ENCODE measurements at places on chromosomes 3 and 15.

GRCh38 chr3:24661175-24661584 lies 166.5 kb upstream of the THRB start:
- no peak for DNase-seq

GRCh38 chr3:186959029-186959624 lies 28.8 kb downstream of the ST6GAL1 start:
- DNase-seq, result no peak

- no peak for DNase-seq
Observed at GRCh38 chr3:106049821-106050220, 181.0 kb upstream of the CBLB start.

DNA sequence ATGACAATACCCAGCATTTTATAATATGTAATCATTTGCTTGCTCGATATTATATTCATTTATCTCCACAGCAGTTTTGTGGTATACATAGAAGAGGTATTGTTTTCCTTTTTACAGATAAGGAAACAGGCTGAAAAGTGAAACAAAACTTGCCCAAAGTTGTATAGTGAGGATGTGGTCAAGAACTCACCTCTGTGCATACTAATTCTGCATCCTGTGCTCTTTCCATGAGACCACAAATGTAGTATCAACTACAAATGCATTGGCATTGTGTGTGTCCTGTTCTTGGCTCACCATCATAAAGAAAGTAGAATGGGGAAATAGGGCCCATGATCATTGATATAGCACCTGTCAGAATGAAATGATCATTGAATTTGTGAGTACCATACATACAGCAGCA lies 167.3 kb downstream of the NECTIN3 start:
- DNase-seq, result no peak

- no peak for DNase-seq
Observed at GRCh38 chr3:195839260-195840010, 27.7 kb upstream of the MUC4 start.

DNA sequence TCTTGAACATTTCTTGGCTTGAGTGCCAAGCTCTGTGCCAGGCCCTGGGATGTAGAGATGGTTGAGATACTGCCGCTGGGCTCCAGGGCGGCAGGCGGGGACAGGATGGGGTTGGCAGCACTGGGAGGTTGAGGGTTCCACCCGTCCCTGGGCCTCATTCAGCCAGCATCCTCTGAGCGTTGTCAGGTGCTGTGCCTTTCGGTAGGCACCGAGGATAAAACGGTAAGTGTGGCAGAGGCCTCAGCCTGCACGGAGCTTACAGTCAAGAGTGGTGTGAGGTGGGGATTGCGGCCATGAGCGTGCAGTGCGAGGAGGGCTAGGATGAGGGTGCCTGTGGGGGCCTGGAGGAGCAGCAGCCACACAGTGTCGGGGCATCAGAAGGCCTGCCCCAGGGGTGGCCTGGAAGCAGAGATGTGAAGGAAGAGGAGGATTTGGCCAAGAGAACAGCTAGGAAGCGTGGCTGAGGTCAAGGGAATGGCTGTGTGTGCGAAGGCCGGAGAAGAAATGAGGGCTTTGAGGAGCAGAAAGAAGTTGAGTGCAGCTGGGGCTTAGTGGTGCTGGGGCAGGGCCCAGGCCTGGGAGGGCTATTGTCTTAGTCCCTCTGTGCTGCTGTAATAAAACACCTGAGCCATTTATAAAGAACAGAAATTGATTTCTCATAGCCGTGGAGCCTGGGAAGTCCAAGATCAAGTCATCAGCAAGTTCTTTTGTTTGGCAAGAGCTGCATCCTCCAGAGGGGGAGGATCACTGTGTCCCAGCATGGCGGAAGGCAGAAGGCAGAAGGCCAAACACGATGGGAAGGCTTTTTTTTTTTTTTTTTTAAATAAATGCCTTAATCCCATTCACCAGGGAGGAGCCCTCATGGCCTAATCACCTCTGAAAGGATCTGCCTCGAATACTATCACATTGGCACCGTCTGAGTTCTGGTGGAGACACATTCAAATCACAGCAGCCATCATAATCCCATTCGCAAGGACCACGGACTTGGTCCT lies 22.7 kb downstream of the CORO2B start:
- no peak for DNase-seq

DNA sequence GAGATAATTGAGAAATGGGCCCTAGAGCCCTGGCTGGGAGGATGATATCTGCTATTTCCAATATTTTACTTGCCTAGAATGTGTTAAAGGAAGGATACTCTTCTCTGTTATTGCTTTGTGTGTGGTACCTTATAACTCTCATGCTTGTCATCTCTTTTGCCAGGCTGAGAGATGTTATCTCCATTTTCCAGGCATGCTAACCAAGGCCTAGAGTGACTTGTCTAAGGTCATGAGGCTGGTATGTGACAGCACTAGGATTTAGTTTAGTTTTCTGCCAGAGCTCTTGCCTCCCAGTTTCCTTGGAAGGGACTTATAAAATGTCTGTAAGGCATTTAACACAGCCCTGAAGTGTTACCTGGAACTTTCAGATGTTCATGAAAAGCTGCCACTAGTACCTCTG lies 1.4 kb downstream of the CLK3 start:
- DNase-seq, result no peak

GRCh38 chr3:38623539-38623938 lies 25.9 kb downstream of the SCN5A start:
- DNase-seq, result no peak

- DNase-seq, result no peak
Observed at GRCh38 chr15:63322541-63322940, 45.1 kb downstream of the APH1B start.

DNA sequence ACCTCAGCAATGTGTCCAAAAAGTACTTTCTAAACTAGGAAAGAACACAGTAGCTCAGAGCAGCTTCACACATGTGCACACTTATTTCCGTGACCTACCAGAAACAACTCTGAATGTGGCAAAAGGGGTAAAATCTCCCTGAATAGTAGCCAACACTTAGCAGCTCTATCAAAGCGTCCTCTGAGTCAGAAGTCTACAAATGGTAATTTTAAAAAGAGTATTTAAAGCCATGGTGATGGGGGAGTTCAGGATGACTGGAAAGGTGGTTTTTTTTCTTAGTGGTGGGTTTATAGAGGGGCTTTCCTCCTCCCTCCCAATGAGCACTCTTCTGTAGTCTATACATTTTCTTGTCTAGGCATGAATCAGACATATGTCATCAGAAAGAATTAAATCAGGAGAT lies 223.8 kb upstream of the PRICKLE2 start:
- DNase-seq, result no peak

- DNase-seq, result no peak
Observed at GRCh38 chr3:34279901-34280300, 481.5 kb downstream of the PDCD6IP start.

Data from activated gamma-delta T cell treated with anti-CD3 and anti-CD28 coated beads, Interleukin-2, amount 50 U/mL, for 16 hours (primary cell).